ENCODE measurements at places on chromosomes 13 and 19.

DNA sequence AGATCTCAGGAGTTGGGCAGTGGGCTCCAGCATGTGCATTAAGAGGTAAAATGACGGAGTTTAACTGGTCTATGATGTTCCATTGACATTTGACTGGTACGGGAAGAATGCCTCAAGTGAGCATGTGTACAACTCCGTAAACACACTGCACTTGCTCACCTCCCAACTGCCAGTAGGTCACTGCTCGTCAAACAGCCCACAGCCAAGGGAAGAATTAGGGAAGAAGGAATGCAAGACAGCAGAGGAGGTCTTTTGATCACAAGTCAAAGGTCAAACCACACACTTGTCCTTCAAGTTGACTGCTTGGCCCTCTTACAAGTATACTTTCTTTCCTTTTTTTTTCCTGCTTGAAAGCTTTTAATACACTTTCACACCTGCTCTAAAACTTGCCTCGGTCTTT is 236.7 kb downstream of the B3GLCT start:
- no peak for DNase-seq

GRCh38 chr13:38147050-38147449 is 202.6 kb upstream of the UFM1 start:
- no peak for DNase-seq

DNA sequence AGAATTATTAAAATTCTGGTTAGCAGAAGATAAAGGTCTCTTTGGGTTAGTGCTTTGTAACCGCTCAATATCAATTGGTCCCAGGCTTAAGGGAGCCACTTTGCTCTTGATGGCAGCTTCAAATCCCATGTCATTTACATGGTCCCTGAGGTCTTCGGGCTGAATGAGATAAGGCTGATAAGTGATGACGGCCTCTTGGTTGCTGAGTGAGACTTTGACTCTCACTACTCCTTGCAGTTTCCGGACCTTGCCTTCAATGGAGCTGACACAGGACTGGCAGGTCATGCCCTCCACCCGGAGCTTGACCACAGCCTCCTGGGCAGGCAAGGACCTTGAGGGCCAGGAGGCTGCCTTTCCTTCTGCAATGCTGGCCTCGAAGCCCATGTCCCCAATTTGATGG is 36.8 kb downstream of the ATP7B start:
- no peak for DNase-seq

GRCh38 chr19:18990128-18990708 is 43.1 kb downstream of the SUGP2 start:
- DNase-seq, result no peak

DNA sequence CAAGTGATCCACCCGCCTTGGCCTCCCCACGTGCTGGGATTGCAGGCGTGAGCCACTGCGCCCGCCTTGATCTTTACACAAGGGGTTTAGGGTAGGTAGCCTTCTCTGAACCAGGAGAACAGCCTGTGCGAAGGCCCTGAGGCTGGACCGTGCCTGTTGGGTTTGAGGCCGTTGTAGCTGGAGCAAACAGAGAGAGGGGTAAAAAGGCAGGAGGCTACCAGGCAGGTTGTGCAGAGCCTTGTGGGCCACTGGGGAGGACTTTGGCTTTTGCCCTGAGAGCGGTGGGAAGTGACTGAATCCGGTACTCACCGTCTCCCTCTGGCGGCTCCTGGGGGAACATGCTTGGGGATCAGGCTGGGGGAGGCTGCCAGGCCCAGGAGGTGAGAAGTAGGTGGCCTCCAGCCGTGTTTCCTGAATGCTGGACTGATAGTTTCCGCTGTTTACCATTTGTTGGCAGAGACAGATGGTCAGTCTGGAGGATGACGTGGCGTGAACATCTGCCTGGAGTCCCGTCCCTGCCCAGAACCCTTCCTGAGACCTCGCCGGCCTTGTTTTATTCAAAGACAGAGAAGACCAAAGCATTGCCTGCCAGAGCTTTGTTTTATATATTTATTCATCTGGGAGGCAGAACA is 24.6 kb downstream of the SPC24 start:
- peak; percentile 80 for DNase-seq

Data from CD4-positive, alpha-beta T cell treated with Interleukin-17A for 1 hour (primary cell).